SK-N-SH treated with all-trans-retinoic acid at 6 μM for 48 hours (cell line): ENCODE measurements at places on chromosomes 1 and 21.

DNA sequence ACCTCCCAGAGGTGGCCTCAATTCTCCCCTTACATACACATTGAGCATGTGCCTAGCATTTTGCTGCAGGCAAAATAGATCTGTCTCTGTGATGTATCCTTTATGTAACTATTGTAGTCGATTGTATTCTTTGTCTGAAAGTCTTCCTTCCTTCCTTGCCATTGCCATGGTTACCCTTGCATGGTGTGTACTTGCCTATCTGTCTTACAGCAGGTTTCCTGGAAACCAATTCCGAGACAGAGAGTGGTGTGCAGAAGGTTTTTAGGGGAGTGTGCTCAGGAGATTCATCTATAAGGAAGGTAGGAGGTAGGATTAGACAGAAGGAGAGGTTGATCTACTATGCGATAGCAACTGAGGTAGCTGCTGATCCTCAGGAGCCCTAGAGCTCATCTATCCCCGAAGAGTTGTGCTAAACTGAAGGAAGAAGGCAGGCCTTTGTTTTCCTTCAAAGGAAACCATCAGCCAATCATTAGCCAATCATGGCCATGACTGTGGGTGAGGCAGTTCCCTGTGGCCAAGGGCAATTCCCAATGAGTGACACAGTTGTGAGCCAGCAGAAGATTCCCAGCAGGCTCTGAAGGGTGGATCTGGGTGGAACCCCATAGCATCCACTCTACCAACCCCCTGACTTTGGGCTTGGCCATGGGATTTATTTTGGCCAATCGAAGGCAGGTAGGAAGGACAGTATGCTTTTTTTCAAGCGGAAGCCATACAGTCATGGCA, 15.0 kb downstream of the CITED4 start:
- ATAC-seq, result no peak

DNA sequence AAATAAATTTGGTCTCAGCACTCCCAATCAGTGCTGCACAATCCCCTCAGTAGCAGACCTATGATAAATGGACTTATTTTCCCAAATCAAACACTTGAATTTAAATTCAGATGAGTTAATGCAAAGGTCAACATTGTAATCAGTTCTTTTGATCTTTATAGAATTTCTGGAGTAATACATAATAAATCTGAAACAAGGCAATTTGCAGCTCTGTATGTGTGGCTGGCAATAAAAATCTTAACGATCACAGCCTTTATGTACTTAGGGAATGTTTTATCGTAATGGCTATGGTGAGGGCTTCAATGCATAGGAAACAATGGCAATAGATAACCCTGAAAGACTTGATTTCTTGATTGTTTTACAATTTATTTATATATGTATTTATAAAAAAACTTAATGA, 91.4 kb downstream of the GPATCH2 start:
- no peak for ATAC-seq

DNA sequence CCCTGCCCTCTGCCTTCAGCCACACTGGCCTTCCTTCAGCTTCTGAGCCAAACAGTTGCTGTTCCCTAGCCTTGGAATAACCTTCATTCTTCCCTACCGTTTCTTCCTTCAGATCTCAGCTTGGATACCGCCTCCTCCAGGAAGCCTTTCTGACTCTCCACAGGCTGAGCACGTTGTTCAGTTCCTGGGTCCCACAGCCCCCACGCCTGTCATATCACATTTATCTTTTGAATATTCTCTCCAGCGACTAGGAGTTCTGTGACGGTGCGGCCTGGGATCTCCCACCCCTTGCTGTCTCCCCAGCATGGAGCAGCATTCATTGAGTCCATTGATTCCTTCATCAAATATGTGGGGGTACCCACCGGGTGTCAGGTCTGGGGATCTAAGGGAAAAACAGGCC, 39.2 kb downstream of the EPHA2 start:
- ATAC-seq, result no peak

GRCh38 chr1:100415498-100415778, 63.1 kb downstream of the CDC14A start:
- ATAC-seq, result no peak

DNA sequence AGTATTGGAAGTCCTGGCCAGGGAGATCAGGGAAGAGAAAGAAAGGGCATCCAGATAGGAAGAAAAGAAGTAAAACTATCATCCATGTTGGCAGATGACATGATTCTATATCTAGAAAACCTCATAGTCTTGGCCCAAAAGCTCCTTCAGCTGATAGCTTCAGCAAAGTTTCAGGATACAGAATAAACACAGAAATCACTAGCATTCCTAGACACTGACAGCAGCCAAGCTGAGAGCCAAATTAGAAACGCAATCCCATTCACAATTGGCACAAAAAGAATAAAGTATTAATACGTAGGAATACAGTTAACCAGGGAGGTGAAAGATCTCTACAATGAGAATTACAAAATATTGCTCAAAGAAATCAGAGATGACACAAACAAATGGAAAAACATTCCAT, 44.6 kb downstream of the ZFYVE9 start:
- no peak for ATAC-seq

GRCh38 chr1:166870584-166870983, 5.5 kb downstream of the TADA1 start:
- no peak for ATAC-seq

DNA sequence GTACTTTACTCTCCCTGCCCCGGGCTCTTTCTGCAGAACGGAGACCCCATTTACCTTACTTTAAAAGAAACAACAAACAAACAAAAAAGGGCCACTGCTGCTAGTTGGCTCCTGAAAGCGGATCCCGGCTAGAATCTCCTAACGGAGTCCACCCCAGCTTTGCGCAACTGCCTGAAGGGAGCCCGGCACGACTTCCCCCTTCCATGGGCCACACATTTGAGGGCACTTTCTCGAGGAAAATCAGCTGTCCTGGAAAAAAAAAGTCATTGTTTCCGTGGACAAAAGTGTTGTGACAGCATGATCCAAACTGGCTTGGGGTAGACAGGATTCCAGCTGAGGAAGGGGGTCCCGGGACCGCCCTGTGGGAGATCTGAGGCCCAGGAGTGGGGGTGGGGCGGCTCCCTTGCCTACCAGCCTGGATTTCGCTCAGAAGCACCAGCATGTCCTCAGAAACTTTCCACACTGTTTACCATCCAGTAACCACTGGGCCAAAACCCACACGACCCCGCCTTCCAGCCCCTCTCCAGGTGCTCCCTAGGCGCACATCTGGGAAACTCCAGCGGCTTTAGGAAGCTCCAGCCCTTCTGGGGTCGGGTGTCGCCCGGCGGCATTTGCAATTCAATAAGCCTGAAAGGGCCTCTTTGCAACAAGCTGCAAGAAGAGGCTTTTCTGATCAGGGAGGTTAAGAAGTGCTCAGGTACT, 4.8 kb downstream of the RIPK4 start:
- ATAC-seq, result no peak

GRCh38 chr1:20480951-20481617, 4.9 kb downstream of the CAMK2N1 start:
- ATAC-seq, result no peak

- no peak for ATAC-seq
Observed at GRCh38 chr1:15039017-15039648, 114.4 kb upstream of the TMEM51 start.
